ENCODE measurements at places on chromosomes 1 and 21.

GRCh38 chr1:64584479-64584878 lies 114.5 kb downstream of the CACHD1 start:
- no peak for DNase-seq

DNA sequence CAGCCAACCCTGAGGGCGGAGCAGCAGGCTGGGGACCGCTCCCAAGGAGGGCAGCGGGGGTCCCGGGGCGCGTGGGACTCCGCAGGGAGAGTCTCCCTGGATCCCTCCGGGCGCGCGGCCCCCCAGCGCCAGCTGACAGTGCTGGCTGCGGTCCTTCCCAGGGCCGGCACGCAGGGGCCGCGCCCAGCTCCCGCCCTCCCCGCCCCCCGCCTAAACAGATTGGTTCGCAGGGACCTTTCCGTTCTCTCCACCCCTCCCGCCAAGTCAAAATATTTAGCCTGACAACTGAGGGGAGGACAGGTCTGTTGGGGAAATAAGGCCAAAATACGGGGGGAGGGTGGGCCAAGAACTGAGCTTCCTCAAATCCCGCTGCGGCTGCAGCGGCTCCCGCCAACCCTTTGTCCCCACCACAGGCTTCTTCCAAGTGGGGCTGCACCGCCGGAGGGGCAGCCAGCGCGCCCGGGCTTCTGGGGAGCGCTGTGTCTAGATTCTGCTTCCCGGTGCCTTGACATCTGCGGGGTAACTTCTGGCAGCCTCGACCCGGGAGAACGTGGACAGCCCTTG lies at the start of gene INSRR:
INSRR (minus strand) TSS at position 159 of the 564 bp plus-strand sequence. CDS start 496 bp downstream, outside the sequence.
- DNase-seq = no peak

- DNase-seq = peak; percentile 30
These were observed 755 bp downstream of the SCMH1 start for GRCh38 chr1:41241354-41241748.

DNA sequence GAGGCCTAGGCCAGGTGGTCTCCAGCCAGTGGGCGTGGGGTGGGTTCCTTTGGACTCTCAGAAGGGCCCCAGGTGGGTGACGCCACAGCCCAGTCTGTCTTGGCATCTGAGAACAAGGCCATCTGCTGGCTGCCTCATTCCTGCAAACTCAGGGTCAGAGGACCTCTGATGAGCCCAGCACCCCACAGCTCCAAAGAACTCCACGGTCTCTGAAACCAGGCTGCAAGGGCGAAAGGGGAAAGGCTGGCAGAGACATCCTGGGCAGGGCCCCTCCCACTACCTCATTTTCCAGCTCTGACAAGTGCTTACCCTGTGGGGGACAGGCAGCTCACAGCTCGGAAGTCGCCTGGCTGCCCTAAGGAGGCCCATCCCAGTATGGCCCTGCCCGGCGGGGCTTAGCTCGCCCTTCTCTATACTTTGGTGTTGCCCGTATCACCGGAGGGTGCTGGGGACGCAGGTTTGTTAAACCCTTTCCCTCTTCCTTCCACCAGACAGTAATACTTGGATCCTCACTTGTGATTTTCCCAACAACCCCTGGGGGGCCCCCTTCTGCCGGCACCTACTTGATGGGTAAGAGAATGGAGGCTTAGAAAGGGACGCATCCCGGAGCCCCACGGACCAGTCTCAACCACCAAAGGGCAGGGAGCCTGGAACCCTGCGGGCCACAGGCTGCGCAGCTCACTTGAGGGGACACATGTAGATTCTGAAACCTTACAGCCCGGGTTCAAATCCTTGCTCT lies 10.9 kb upstream of the EDN2 start:
- no peak for DNase-seq

GRCh38 chr1:207430602-207431001 lies 23.5 kb upstream of the CR2 start:
- DNase-seq = no peak

- DNase-seq = peak; percentile 72
These were observed 3.5 kb downstream of the EPHX1 start for GRCh38 chr1:225813214-225813964.

- DNase-seq = no peak
These were observed 93.7 kb downstream of the ITPKB start for GRCh38 chr1:226645279-226645976.

DNA sequence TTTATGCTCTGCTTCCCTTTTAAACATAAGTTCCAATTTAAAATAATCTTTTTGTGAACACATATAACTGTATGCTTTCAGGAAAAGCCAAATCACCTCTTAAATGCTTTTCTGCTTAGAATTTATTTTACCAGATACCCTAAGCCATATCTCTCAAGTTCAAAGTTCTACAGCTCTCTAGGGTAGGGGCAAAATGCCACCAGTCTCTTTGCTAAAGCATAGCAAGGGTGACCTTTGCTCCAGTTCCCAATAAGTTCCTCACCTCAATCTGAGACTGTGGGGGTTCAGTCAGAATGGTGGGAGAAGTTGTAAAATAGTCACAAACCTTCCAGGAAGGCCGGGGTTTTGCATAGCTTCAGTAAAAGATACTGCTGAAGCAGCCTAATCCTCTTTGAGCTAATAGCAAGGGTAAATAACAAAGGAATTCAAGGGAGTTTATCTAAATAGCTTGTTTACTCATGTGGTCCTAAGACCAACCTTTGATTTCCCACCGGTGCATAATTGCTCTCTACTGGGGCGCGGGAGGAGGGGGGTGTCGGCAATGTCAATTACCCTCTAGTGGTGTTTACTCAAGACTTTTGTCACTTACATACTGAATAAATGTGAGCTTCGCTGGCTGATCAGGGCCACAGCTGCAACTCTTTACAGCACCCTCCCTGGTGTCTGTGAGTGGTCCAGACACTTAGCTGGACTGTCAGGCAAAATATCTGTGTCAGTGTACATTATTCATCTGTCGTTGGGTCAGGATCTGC lies 1376.2 kb downstream of the NCAM2 start:
- peak; percentile 61 for DNase-seq

DNA sequence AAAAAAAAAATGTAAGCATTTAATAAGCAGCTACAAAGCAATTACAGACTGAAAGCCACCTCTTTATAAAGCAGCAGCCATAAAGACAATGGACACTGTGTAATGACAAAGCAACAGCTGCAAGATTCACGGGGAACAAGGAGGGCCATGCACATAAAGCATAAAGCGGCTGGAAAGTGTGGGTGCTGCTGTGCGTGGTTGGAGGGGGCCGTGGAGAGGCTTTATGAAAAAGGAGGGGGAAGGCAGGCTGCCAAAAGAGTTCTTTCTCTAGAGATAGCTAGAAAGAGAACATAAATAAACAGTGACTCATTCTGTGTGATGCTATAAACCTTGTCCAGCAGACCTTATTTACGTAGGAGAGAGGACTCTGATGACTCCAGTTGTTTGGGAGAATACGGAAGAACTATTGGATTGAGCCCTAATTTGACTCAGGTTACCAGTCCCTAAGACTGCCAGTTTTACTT lies 49.3 kb downstream of the ADAMTS1 start:
- DNase-seq = no peak

DNA sequence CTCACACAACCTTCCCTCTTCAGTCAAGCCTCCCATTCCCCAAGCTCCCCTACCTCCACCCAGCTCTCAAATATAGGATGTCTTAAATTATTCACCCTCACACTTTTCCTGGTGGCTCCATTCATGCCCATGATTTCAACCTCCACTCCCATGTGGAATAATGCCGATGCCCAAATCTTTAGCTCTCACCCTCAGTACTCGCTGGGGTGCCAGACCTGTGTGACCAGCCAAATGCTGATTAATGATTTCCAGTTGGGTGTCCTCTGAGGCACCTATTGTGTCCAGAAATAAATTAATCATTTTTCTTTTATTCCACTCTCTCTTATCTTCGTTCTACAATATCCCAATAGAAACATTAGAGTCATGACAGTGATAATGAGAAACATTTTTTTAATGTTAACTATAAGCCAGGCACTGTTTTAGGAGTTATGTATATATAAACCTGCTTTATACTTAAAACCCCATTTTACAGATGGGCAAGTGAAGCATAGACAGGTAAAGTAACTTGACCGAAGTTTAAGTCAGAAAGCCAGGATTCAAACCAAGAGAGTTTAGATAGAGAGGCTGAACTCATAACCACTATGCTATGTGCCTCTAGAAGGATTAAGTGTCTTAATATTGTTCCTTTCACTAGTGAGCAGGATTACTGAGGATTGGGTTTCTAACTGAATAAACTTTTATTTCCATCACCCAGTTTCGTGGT lies 209.7 kb downstream of the DUSP10 start:
- DNase-seq = no peak

GRCh38 chr1:248837045-248837780 lies 811 bp upstream of the ZNF672 start:
- DNase-seq = no peak

DNA sequence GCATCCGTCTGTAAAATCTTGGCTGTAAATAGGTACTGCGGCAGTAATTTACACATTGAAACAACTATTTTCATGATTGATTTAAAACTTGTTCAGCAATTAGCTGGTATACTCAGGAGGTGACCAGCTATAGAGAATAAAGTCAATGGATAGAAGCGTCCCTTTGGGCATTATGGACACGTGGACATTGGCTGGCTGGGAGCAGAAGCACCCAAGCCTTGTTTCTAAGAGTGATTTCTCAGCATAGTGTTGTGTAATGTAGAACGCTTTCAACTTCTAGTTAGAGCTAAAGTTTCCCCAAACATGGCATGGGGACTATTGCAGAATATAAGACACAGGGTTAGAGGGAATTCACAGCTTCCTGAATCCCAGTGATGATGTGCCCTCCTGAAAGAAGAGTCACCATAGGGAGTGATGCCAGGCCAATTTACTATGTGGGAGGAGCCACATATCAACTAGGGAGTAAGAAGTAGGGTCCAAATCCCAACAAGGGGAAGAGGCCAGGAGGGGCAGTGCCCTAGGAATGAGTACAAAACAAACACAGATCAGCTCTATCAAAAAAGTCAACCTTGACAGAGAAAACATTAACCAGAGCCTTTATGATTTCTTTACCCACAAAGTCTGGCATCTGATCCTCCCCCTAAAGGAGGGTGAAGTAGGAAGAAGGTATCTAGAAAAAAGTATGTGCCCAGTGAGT lies 92.7 kb downstream of the SUSD4 start:
- DNase-seq = no peak

- no peak for DNase-seq
These were observed 315.7 kb downstream of the TPR start for GRCh38 chr1:186059311-186059710.

GRCh38 chr1:36580524-36580923 lies 97.8 kb upstream of the CSF3R start:
- no peak for DNase-seq

- DNase-seq = no peak
These were observed 16.3 kb downstream of the TGFB2 start for GRCh38 chr1:218361298-218362065.

DNA sequence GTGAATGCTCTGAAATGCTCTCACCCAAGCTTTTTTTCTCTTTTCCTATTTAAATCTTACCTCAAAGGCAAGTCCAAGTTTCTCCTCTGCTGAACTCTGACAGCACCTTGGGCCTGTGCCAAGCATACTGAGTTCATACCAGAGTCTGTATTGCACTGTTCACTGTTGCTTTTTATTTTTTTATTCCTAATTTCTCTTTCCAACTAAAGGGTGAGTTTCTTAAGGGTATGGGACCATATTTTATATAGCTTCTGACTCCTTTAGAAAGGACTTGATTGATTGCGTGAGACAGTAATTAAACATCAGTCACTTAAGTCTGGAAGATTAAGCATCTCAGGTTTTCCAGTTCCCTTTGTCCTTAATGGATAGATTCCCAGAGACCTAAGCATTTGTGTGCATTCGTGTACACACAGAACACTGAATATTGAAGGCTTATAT lies 69.9 kb downstream of the CACHD1 start:
- DNase-seq = peak; percentile 49

GRCh38 chr1:111968511-111968910 lies 21.0 kb downstream of the KCND3 start:
- DNase-seq = no peak

DNA sequence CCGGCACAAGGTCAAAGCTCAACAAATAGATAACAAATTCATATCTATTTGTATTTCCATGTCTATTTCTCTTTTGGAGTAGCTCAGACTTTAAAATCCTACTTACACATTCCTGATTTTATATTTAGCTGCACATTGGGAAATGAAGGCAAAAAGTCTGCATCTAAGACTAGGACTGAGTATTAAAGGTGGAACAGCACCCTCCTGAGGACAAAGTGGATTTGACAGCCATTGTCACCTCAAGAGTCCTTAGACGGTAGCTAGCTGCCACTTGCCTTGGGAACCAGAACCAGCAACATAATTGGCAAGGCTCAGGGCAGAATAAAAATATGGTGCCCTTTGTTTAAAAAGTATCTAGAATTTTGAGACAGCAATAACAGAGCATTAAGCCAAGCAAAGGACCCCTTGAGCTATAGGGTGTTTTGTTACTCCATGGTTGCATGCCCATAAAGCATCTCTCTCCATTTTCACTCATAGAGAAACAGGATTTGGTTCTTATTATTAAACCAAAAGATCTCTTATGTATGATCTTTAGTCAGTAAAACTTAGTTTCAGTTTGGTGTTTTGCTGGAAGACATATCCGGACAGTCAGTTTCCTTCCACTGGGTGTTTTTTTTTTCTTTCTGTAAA lies 30.0 kb upstream of the SGIP1 start:
- DNase-seq = peak; percentile 12

DNA sequence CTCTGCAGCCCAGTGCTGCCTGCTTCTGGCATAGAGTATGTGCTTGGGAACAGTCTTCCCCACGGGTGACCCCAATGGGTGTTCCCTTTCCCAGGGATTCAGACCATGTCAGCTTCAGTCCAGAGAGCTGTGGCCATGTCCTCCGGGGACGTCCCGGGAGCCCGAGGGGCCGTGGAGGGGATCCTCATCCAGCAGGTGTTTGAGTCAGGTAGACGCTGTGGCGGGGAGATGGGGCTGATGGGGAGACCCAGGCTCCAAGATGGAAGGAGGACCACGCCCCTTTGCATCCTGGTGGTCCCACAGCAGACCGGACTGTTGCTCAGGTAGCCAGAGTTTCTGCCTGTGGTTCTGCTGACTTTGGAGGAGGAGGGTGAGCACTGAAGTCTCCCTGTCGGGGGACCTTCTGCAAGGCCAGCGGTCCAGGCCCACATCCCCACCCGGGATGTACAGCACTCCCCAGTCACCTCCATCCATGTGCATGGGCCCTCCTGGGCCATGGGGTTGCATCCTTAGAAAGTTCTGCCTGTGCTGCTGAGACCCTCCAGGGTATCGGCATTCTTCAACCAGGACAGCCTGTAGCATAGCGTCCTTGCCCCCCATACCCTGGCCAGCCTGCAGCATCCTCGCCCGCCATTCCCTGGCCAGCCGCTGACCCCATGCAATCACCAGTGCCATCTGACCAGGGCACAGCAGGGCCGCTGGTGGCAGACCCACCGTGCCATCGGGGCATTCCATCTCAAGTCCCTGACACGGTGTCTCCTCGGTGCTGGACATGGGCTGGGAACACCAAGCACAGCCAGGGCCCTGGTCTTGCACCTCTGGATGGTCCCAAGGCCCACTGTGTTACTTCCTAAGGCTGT lies 2.8 kb downstream of the AIRE start:
- no peak for DNase-seq

- no peak for DNase-seq
These were observed 142.7 kb downstream of the TSEN15 start for GRCh38 chr1:184194236-184194635.

DNA sequence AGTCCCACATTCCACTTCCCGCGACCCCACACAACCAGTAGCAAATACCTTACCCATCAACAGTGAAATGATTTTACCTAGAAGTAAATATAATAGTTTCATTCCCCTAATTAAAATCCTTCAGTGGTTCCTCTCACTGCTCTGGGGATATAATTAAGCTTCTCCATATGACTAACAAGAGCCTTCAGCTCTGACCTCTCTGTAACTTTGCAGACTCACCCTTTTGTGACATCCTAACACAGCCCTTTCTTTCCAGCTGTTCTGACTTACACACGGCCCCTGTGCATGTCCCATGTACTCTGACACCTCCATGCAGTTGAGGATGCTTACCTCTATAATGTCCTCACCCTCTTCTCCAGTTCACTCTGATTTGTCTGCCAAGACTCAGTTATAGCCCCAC lies 137.3 kb upstream of the SPAG17 start:
- DNase-seq = no peak

Measured in right lung (tissue), 10 donors.